Activated naive CD4-positive, alpha-beta T cell treated with anti-CD3 and anti-CD28 coated beads, Interleukin-2, amount 50 U/mL, for 72 hours (primary cell): ENCODE measurements at places on chromosomes 4 and X. TPM values are rescaled to one million over a fixed set of nuclear protein-coding genes. Genes with fewer than 3 reads are reported as not detected.

DNA sequence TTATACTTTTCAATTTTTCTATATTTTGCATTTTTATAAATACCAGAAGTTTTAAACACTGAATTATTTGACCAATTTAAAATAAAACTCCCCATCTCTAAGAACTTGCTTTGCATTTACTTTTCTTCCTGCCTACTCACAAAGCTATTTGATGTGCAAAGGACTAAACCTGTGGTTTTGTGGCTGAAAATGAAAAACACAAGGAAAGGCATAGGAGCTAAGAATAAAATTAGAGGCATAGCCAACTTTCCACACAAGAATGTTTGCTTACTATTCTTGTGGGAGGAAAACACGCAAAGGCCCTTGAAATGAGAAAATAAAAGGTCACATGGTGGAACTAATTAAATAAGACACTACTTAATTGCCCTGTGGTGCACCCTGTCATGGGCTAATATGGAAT is 221.2 kb downstream of the KLHL13 start:
- no peak for DNase-seq

DNA sequence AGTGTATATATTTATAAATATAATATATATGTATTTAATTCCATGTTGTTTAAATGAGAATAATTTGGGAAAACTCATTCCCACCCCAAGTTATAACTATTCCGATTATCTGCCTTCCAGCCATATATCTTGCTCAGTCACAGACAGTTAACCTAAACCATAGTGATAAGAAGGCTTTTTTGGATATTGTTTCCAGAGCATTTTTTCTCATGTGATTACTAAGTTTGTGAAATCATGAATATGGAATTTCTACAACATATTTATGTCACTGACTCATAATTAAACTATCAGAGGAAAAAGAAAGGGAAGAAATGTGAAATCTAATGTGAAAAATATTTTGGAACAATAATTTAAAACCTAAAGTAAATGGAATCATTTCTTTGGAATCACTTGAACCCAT is 1163.5 kb upstream of the PABPC4L start:
- DNase-seq = no peak

DNA sequence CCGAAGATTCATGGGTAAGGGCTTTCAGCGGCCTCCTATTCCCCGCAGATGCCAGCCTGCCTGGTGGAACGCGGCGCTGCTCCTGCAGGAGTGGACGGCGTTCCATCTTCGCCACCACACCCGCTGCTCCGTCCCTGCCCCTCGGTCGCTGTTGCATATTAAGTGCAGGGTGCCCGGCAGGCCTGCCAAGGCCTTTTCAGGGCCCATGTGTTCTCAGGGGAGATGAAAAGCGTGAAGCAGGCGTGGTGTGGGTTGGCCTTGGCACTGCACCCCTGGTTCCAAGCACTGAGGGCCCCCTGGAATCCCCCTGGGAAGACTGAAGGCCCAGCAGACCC is 52.0 kb downstream of the SORCS2 start:
- DNase-seq = no peak

The NWD2 gene
- total RNA-seq = not detected

The RHOXF2 gene
- not detected for total RNA-seq
